Karpas-422 (cell line): ENCODE measurements at places on chromosomes 7 and 10. TPM values are rescaled to one million over a fixed set of nuclear protein-coding genes. Genes with fewer than 3 reads are reported as not detected.

- H3K4me3 ChIP-seq: no peak overlapping the region
- no peaks in the 10 kb centered on the region for H3K27me3 ChIP-seq
- H3K27ac ChIP-seq: no peak overlapping the region
These were observed 31.7 kb upstream of the HERPUD2 start for GRCh38 chr7:35726654-35727053.

GRCh38 chr7:96361116-96361857, 39.4 kb upstream of the SLC25A13 start:
- no peaks in the 10 kb centered on the region for H3K36me3 ChIP-seq
- no peak overlapping the region for H3K4me3 ChIP-seq
- DNase-seq: no peak

DNA sequence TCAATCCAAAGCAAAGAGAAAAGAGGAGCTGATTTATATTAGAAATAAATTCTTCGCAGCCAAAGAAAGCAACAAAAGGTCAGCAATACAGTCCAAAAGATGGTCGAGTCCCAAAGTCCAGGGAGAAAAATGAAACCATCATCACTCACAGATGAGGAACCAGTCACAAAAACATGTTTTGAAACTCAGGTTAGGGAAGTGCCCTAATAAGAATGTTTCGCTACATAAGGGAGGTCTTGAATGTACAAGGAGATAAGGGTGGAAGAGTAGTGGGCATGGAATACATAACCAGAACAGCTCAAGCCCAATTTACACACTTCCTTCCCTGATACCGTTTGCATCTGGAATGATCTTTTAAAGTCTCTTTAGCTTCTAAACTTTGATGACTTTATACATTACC, 53.6 kb downstream of the VPS41 start:
- no peak overlapping the region for H3K4me3 ChIP-seq
- H3K36me3 ChIP-seq: no peaks in the 10 kb centered on the region
- H3K27ac ChIP-seq: no peak overlapping the region
- no peaks in the 10 kb centered on the region for H3K27me3 ChIP-seq
- H3K4me1 ChIP-seq: peaks cover 6% of the 10 kb centered on the region; the same call in 1 of the 2 replicates

DNA sequence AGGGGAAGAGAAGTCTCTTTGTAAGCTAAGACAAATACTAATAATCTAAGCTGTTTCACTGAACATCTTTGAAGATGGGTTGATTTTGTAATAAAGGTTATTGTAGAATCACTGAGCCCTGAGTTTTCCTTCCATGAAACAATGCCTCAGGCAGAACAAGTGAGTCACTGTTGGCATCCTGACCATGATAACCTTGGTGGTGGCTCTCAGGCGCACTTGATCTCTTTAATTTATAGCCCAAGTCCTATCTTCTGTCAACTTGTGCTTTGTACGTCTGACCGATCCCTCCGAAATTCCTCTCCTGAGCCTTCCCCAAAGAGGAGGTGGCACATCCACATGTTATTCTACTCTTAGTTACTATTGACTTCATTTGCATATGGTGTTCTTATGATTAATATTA, 812.9 kb downstream of the REEP3 start:
- DNase-seq: no peak
- no peak overlapping the region for H3K27ac ChIP-seq
- no peaks in the 10 kb centered on the region for H3K4me1 ChIP-seq
- H3K4me3 ChIP-seq: no peak overlapping the region

GRCh38 chr7:121262969-121263368, 65.8 kb upstream of the WNT16 start:
- DNase-seq: no peak
- no peaks in the 10 kb centered on the region for H3K36me3 ChIP-seq
- H3K4me3 ChIP-seq: no peak overlapping the region
- H3K27me3 ChIP-seq: no peaks in the 10 kb centered on the region

LIPN gene
- not detected in 2 replicates for total RNA-seq

DNA sequence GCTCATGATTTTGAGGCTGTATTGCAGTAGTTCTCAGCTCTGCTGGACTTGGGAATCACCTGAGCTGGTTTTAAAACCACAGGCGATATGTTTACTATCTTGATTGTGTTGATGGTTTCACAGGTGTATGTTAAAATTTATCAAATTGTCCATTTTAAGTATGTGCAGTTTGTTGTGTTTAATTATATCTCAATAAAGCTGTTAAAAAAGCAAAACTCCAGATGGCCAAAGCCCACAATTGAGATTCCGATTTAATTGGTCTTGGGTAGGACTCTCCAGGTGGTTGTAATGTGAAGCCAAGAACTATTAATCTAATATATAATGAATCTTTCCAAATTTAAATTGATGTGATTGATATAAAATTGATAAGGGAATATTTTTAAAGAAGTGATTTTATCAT, 48.6 kb downstream of the NRCAM start:
- no peak overlapping the region for H3K27ac ChIP-seq
- H3K36me3 ChIP-seq: no peaks in the 10 kb centered on the region
- H3K4me1 ChIP-seq: no peaks in the 10 kb centered on the region
- no peak overlapping the region for H3K4me3 ChIP-seq
- H3K27me3 ChIP-seq: no peaks in the 10 kb centered on the region

GRCh38 chr7:158949359-158949758, 93.0 kb downstream of the DYNC2I1 start:
- no peak overlapping the region for H3K4me3 ChIP-seq
- no peaks in the 10 kb centered on the region for H3K4me1 ChIP-seq
- peaks cover 32% of the 10 kb centered on the region for H3K36me3 ChIP-seq
- no peaks in the 10 kb centered on the region for H3K27me3 ChIP-seq
- H3K27ac ChIP-seq: no peak overlapping the region

GRCh38 chr10:43570971-43571370, 3.4 kb downstream of the ZNF239 start:
- H3K27ac ChIP-seq: no peak overlapping the region
- DNase-seq: no peak
- H3K36me3 ChIP-seq: peaks cover 7% of the 10 kb centered on the region; the same call in 1 of the 2 replicates
- peaks cover 10% of the 10 kb centered on the region for H3K4me1 ChIP-seq
- no peak overlapping the region for H3K4me3 ChIP-seq

SAMD9L gene
- total RNA-seq: 14.8 and 26.4 TPM in 2 replicates

CYP17A1 gene
- not detected in 2 replicates for total RNA-seq

DGKI gene
- not detected in 2 replicates for total RNA-seq

GRCh38 chr7:65239324-65239706, 134.3 kb upstream of the ZNF92 start:
- H3K36me3 ChIP-seq: no peaks in the 10 kb centered on the region
- no peaks in the 10 kb centered on the region; the same call in 1 of the 2 replicates for H3K4me1 ChIP-seq
- no peak overlapping the region for H3K4me3 ChIP-seq

MYO1G gene
- 62.4 and 130 TPM in 2 replicates for total RNA-seq

HOXA7 gene
- total RNA-seq: 7.5 and 10.2 TPM in 2 replicates
